GM23248 (cell line): ENCODE measurements at places on chromosomes 7 and 10. TPM values are rescaled to one million over a fixed set of nuclear protein-coding genes. Genes with fewer than 3 reads are reported as not detected.

TRIM50 gene
- total RNA-seq, result not detected in 2 replicates

NRG3 gene
- not detected in 2 replicates for total RNA-seq

ACTL6B gene
- total RNA-seq, result not detected in 2 replicates

ZNF32 gene
- 24.6 and 32.1 TPM in 2 replicates for total RNA-seq

ITGA8 gene
- total RNA-seq, result 0.32 TPM in 1 of 2 replicates, not detected in the other

CYP3A7 gene
- not detected in 2 replicates for total RNA-seq

CTAGE8 gene
- 0.13 TPM in 1 of 2 replicates, not detected in the other for total RNA-seq

FBXO24 gene
- 0.43 and 0.89 TPM in 2 replicates for total RNA-seq

TMEM273 gene
- total RNA-seq, result not detected in 2 replicates

AGR3 gene
- total RNA-seq, result not detected in 2 replicates

EGFR gene
- 53.5 and 55.0 TPM in 2 replicates for total RNA-seq

GTF2IRD1 gene
- 3.7 and 8.6 TPM in 2 replicates for total RNA-seq

EVX1 gene
- total RNA-seq, result not detected in 2 replicates

COBL gene
- not detected in 2 replicates for total RNA-seq

SFTPD gene
- total RNA-seq, result not detected in 2 replicates

CTAGE15 gene
- not detected in 2 replicates for total RNA-seq

COL28A1 gene
- total RNA-seq, result not detected in 2 replicates

MYOZ1 gene
- total RNA-seq, result 0.32 TPM in 1 of 2 replicates, not detected in the other

IDE gene
- 22.8 and 26.4 TPM in 2 replicates for total RNA-seq

SPDYE16 gene
- total RNA-seq, result not detected in 2 replicates

PAOX gene
- 4.1 and 5.8 TPM in 2 replicates for total RNA-seq
